NCI-H2081 (cell line): ENCODE measurements at places on chromosomes 6 and 20.

- DNase-seq: no peak
Measured at GRCh38 chr6:170167657-170168159, 123.2 kb downstream of the DLL1 start.

- DNase-seq: no peak
Measured at GRCh38 chr20:18739751-18740166, 73.8 kb upstream of the SCP2D1 start.

- no peak for DNase-seq
Measured at GRCh38 chr6:67663105-67663895, 971.8 kb upstream of the ADGRB3 start.

DNA sequence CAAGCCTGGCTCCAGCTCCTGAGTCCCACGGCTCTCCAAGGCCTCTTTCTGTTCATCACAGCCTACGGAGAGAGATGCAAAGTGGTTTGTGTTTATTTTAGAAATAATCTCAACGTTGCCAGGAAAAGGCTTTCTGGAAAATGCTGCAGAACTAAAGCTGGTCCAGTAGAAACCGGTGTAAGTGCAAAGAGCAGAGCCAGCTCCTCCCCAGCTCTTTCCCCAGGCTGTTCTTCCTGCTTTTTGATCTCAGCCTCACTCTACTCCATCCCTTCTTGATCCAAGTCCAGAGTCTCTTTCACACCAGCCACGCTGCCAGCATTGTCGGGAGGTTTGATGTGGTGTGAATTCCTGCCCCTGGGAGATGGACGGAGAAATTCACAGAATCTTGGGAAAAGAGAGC is 69.8 kb downstream of the TMEM170B start:
- DNase-seq: no peak

DNA sequence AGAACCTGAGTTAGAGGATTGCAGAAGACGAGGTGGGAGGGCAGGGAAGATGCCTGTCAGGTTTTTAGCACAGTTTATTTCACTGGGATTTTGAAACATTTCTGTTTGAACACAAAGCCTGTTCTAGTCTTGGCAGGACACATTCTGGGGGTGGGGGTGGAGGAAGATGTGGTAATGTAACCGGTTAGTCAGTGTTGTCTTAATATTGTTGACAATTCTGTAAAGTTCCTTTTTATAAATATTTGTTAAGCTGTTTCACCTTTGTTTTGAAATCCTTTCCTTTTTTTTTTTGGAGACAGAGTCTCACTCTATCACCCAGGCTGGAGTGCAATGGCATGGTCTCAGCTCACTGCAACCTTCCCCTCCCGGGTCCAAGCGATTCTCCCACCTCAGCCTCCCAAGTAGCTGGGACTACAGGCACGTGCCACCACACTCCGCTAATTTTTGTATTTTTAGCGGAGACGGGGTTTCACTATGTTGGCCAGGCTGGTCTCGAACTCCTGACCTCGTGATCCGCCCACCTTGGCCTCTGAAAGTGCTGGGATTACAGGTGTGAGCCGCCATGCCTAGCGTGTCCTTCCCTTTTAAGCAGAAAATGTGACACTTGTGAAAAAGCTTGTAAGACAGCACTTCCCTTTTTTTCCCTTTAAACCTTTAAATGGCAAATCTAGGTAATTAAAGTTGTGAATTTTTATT is 20.2 kb downstream of the SLC9A8 start:
- DNase-seq: no peak

- DNase-seq: no peak
Measured at GRCh38 chr6:128316258-128316929, 204.0 kb downstream of the PTPRK start.

DNA sequence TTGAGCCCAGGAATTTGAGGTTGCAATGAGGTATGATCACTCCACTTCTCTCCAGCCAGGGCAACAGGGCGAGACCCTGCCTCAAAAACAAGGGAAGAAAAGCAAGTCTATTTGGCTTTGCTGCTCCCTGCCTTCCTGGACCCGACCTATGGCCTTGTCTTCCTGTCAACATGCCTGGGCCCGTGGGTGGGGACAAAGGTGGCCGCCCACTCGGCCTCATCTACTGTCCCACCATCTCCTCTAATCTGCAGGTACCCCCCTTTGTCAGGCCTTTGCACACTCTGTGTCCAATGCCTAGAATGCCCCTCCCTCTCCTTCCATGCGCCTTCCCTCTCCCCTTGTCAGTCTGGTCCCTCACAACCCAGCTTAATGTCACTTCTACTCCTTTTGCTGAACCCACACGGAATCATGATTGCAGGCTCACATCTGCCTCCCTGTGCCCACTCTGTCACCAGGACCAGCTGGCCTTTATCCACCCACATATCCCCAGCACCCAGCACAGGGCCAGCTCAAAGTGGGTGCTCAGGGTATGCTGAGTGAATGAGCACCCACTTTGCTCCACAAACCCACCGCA is 40.3 kb downstream of the MDFI start:
- no peak for DNase-seq

DNA sequence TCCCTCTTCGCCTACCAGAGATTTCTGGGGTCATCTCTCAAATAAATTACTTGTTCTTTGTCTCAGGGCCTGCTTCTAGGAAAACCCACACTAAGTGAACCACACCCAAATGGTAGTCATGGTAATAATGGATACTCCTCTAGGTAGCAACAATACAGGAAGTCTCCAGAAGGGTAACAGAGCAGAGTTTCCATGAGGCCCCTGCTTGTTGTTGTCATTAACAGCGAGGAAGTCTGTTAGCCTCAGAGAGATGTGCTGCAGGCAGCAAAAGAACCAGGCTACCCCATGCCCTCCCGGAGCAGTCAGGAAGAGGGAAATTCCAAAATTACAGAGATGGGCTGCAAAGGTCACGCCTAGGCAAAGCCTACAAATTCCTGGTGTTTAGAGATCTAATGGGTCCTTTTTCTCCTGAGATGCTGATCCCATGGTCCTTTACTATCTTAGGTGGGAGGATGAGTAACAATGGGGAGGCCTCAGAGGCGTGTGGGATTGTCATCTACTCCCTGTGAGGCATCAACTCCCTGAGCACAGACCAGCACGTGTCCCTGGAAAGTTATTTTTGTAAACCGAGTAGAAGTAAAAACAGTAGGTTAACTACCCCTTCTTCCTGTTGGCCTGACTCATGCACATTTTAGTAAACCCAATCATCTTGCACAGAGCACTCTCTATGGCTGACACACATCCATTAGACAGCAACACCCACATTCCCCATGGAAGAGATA is 10.1 kb downstream of the ISM1 start:
- DNase-seq: no peak

DNA sequence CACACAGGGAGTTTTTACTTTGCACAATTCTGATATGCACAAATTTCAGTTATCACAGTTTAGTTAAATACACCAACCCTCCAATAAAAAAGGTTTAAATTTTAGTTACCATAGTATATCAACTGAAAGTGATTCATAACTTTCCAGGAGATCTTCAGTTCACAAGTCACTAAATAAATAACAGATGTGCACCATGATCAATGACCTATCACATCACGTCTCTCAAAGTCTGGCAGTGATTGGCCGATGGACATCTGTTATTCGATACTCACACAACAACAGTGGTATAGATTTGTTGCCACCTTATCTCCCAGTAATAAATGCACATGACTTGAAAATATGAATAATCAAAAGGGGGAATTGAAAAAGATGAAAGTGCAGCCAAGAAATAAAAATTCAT is 66.8 kb upstream of the PTCHD4 start:
- DNase-seq: no peak

- no peak for DNase-seq
Measured at GRCh38 chr6:141401168-141401567, 731.6 kb upstream of the GJE1 start.
